ENCODE measurements at places on chromosomes 3 and 15.

DNA sequence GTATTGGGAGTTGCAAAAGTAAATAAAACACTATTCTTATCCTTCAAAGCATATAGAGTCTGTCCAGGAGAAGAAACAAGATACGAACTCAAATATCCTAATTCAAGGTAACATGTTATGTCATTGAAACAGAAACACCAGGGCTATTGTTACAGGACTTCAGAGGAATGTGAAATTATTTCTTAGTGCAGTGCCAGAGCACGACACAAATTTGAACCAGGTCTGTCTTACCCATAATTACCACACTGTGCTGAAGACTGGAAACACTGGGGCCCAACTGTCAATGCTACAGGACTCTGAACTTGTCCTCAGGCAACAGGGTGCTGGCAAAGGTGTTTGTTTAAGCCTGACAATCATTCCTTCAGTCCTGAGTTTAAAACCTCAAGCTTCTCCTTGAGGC, 633.6 kb upstream of the UBE2E2 start:
- H3K27me3 ChIP-seq, result no peaks in the 10 kb centered on the region
- no peaks in the 10 kb centered on the region for H3K4me1 ChIP-seq
- H3K4me3 ChIP-seq, result no peak overlapping the region
- H3K27ac ChIP-seq, result no peak overlapping the region
- no peaks in the 10 kb centered on the region for H3K36me3 ChIP-seq

DNA sequence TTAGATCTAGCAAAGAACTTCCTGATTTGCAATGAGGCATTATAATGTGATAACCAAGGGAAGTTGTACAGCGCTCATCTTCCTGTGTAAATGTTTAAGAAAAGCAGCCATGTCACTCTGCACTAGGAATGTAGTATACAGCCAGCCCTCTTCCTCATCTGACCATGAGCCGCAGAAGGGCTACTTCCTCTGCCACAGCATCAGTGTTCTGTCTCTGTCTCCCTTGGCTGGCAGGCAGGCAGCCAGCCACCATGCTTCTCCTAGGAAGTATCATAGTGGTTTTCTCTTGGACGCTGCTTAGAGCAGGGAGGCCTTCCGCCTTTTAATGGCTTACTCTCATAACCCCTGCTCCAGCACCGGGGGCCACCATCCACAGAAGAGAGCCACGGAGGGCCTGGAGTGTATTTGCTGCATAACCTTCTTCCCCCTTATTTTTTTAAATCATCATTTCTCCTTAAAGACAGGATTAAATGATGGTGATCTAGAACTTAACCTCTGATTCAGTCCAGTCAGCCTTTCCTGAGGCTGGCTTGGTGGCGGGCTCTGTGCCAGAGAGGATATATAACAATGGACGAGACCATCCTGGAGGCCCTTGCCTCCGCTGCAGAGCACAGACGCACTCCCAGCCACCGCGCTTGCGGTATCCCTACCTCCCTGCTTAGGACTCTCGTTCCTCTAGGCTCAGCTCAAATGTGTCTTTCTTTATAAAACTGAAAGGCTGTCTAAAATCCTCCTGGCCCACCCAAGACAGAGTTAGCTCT, 57.3 kb upstream of the PLXNA1 start:
- peak overlapping the region; percentile 63 for H3K27ac ChIP-seq
- H3K4me1 ChIP-seq, result peaks cover 21% of the 10 kb centered on the region
- peaks cover 5% of the 10 kb centered on the region for H3K36me3 ChIP-seq
- no peak for DNase-seq
- H3K27me3 ChIP-seq, result no peaks in the 10 kb centered on the region

DNA sequence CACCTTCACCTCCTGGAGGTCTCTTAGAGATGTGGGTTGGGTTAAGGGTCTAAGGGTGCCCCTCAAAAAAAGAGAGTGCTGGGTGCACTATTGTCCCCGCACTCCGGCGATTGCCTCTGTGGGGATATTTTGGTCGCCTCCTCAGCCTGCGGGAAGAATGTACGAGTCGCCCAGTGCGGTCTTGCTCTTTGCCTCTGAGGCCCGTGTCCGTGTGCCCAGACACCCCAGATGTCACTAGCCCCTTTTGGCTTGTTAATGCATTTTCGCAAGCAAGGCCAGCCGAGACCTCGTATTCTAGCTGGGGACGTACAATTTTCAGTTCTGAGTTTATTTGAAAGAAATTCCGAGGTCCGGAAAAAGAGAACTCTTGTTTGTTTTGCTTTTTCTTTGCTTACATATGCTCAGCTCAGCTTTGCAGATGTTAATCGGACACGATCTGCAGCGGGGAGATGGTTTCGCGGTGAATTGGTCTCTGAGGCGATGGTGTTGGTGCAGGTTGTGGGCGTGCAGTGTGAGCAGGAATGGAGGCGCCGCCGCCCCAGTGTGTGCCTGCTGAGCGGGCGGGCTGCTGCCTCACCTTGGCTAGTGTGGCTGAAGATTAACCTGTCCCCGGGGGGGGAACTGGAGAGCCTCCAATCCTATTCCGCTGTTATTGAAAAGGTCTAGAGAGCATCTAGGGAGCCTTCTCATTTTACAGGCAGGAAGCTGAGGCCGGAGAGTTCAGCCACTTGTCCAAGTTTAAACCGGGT, 1.4 kb downstream of the ST6GAL1 start:
- H3K27me3 ChIP-seq, result no peaks in the 10 kb centered on the region
- peak overlapping the region; percentile 97 for H3K4me3 ChIP-seq
- H3K27ac ChIP-seq, result peak overlapping the region; percentile 93
- DNase-seq, result peak; percentile 52

DNA sequence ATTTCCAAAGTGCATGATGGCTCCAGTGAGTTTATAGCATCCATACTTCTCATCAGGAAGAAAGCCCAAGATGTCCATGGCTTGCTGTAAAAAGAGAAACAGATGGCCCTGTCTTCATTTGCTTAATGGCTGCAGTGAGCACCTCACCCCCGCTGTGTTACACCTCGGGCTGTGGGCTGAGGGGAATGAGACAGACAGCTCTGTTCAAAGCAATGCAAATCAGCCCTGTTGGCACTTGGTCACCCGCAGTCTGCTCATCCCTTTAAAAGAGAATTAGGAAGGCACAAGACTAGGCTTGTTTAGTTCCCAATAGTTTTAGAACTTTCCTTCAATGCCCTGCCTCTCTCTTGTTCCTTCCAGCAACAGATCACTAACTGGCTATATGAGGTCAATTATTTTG, 25.2 kb downstream of the MYH15 start:
- H3K4me1 ChIP-seq, result peaks cover 5% of the 10 kb centered on the region
- DNase-seq, result no peak
- H3K4me3 ChIP-seq, result no peak overlapping the region
- no peaks in the 10 kb centered on the region for H3K27me3 ChIP-seq
- H3K36me3 ChIP-seq, result no peaks in the 10 kb centered on the region
- H3K27ac ChIP-seq, result no peak overlapping the region

All from T-helper 17 cell (primary cell).